HT1080 (cell line): ENCODE measurements at places on chromosomes 7 and 10.

GRCh38 chr7:101418694-101419093, 56.0 kb downstream of the COL26A1 start:
- no peak for DNase-seq

GRCh38 chr10:79013406-79013987, 55.3 kb upstream of the ZMIZ1 start:
- no peak for DNase-seq

DNA sequence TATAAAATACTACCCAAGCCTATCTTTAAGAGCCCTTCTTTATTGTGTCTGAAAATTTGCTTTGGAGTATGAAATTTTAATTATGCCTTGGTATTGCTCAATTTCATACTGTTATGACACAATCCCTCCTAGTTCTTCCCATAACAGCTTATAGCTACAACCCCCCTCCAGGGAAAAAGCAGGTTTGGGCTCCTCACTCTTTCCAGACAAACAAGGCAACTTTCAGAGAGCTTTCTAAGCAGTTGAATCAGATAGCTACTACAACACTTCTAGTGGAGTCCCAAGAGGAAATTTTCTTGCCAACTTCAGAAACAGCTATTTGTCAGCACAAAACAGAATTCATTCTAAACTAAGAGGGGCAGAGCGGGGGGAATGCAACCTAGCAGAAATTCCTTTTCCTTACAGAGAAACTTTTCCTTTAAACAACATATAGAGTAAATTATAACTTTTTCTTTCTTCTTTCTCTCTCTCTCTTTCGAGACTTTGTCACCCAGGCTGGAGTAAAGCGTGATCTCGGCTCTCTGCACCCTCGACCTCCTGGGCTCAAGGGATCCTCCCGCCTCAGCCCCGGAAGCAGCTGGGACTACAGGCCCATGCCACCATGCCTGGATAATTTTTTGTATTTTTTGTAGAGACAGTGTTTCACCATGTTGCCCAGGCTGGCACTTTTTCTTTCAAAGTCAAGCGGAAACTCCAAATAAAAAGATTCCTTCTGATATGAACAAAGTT, 26.0 kb upstream of the JMJD1C start:
- DNase-seq, result no peak

DNA sequence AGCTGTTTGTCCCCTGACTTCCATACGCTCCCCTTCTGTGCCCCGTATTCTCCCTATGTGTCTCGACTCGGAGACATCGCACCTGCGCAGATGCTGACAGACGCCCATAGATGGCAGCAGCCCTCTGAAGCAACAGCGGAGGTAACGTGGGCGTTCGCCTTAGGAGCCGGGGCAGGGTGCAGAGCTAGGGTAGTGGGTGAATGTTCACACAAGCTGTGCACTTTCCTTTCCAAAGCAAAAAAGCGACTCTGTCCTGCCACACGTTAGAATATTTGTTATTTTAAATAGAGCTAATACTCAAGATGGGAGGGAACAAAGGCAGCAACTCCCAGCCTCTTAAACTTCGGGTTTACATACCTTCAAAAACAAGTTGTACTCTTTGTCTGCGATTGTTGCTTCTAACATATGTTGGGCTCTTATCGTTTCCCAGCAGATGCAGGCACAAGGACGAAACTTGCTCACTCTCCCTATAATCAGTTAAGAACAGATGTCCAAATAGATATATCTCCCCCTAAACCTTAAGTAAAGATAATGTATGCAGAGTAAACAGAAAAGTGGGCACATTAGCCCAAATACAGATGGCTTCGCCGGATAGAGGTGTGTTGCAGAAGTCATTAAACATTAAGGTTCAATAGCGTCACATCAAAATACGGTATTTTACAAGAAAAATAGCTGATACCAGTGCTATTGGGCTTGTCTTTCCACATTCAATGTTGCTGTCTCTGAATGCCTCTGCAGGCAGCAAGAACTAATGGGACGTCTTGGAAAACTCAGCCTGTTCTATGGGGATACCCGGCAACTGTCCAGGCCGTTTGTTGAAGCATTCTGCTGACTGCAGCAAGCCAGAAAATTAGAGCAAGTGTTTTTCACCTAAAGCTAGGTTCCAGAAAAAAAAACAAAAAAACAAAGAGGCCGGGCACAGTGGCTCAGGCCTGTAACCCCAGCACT, 340.3 kb upstream of the PRKCQ start:
- peak; percentile 39 for DNase-seq

GRCh38 chr10:30026578-30026977, 32.8 kb downstream of the JCAD start:
- no peak for DNase-seq

GRCh38 chr7:107180378-107180777, 11.6 kb downstream of the HBP1 start:
- DNase-seq, result peak; percentile 73

GRCh38 chr7:107860279-107860961, 30.6 kb upstream of the DLD start:
- no peak for DNase-seq

DNA sequence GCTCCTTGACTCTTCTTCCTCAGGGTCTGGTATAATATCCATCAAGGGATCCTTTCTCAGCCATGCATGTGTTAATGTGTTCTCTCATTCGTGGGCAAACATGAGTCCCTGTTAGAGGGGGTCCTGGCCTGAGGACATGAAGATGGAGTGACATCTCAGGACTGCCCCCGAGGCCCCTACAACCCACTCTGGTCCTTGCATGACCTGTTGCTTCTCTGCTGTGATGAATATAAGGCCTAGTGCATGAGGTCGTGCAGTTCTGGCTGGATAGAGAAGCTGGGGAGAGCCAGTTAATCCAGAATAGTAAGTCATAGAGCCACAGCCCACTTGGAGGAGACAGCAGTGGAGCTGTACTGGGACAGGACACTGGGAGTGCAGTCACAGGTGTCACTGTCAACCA, 4.6 kb upstream of the VWC2 start:
- DNase-seq, result no peak

- DNase-seq, result no peak
Measured at GRCh38 chr10:128929767-128930166, 537.3 kb upstream of the MGMT start.

- no peak for DNase-seq
Measured at GRCh38 chr7:79980376-79980775, 154.3 kb upstream of the GNAI1 start.

DNA sequence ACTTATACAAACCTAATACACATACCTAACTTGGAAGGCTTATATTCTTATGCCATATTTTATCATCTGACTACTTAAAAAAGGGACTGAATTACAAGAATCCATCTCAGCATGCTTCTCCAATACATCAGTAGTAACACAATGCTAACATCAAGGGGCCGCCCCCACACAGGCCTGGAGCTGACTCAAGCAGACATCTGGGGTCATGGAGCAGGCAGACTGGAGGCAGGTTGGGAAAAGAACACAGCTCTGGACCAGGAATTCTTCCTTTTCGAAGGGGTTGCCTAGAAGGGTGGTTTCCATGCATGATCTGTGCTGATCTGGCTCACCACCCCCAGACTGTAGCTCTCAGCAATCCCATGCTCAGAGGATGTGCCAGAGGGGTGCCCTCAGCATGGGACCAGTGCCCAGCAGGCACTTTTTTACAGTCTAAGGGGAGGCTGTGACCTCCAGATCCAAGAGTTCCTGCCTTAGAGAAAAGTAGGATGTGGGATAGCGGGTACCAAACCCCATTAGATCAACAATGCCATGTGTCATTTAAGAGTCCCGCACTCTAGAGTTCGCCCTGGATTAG, 26.1 kb upstream of the DUSP5 start:
- no peak for DNase-seq

- DNase-seq, result no peak
Measured at GRCh38 chr7:31052487-31052840, 356 bp downstream of the ADCYAP1R1 start.

GRCh38 chr10:118915161-118915560, 114.4 kb upstream of the NANOS1 start:
- DNase-seq, result no peak

GRCh38 chr10:132913559-132914115, 28.7 kb downstream of the CFAP46 start:
- DNase-seq, result no peak

DNA sequence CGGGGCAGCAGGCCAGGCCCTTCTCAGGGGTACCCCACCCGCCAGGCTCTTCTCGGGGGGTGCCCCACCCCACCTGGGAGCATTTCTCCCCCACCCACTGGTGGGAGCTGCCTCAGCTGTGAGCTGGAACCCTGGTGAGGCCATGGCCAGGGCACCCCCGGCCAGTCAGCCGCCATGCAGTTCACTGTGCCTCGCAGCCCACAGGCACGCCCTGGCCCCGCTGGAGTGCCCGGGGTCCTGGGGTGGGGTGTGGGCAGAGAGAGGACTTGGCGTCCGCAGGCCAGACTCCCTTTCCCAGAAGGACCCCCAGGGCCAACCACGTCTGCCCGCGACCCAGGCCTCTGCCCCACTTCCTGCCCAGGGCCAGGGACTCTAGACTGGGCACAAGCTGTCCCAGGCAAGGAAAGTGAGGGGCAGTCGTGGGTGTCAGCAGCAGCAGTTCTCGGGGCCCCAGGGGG, 13.1 kb downstream of the DPYSL4 start:
- DNase-seq, result no peak

- DNase-seq, result no peak
Measured at GRCh38 chr10:43200538-43201390, 62.5 kb downstream of the CSGALNACT2 start.

- DNase-seq, result no peak
Measured at GRCh38 chr7:127934711-127935110, 96.5 kb downstream of the LRRC4 start.

DNA sequence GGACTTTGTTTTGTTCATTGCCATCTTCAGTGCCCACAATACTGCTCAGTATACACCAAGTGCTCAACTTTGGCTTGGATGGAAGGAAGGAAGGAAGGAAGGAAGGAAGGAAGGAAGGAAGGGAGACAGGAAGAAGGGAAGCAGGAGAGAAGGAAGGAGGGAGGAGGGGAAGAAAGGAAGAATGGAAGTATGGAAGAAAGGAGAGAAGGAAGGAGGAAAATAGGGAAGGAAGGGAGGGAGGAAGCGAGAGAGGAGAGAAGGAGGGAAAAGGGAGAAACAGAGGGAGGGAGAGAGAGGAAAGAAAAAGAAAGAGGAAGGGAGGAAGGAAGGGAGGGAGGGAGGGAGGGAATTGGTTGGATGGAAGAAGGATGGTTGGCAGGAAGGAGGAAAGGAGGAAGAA, 49.6 kb upstream of the ADO start:
- no peak for DNase-seq
